GM12878 (cell line): ENCODE measurements at places on chromosomes 2 and 18.
A peak's percentile ranks its signal among the peaks of the same experiment; 100 is the strongest.

DNA sequence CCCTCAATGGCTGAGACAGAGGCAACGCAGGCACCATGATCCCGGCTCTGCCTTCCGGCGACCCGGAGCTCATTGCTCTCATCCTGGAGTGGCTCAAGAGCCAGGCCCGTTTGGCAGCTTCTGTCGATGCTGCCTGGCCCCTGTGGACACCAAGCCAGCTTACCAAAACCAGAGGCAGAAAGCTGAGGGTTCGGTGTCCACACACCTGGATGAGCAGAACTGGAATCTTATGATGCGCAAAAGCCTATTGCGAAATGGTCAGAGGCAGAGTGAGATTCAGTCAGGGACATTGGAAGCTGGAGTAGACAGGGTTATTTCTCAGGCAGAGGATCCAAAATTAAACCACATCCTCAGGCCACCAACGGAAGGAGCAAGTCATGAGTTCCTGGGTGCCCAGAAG, 34.9 kb upstream of the TGIF1 start:
- H3K36me3 ChIP-seq: no peaks in the 10 kb centered on the region
- H3K4me1 ChIP-seq: peaks cover 3% of the 10 kb centered on the region; the same call in 1 of the 2 replicates
- no peak for DNase-seq
- no peak overlapping the region for H3K4me3 ChIP-seq
- no peak overlapping the region for H3K27ac ChIP-seq

DNA sequence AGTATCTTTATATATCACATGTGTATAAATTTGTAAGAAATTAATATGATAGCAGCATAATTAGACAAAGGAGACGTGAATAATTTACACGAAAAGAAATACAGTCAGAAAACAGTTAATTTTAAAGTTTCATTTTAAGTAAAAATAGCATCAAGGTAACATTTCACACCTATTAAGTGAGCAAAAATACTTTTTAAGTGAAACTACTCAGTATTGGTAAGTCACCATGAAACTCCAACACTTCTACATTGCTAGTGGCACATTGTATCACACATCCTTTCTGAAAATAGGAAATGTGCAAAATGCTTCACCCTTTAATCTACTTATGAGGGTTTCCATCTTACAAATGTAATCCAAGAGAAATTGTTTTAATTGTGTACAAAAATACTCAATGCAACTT, 287.9 kb upstream of the EPAS1 start:
- peaks cover 7% of the 10 kb centered on the region; the same call in 1 of the 2 replicates for H3K36me3 ChIP-seq
- H3K4me3 ChIP-seq: no peak overlapping the region
- H3K27me3 ChIP-seq: no peaks in the 10 kb centered on the region

GRCh38 chr2:31148514-31148913, 10.3 kb upstream of the GALNT14 start:
- H3K4me3 ChIP-seq: no peak overlapping the region
- no peaks in the 10 kb centered on the region for H3K4me1 ChIP-seq
- no peak for DNase-seq
- H3K27me3 ChIP-seq: no peaks in the 10 kb centered on the region
- no peak overlapping the region for H3K27ac ChIP-seq

- H3K4me3 ChIP-seq: peak overlapping the region; percentile 93
- no peak for DNase-seq
- H3K4me1 ChIP-seq: peaks cover 7% of the 10 kb centered on the region
Measured at GRCh38 chr2:108449410-108450130, 564 bp downstream of the GCC2 start.

GRCh38 chr18:21897811-21898210, 157.2 kb downstream of the MIB1 start:
- no peaks in the 10 kb centered on the region; the same call in 1 of the 2 replicates for H3K27me3 ChIP-seq
- H3K4me3 ChIP-seq: no peak overlapping the region
- H3K4me1 ChIP-seq: no peaks in the 10 kb centered on the region
- DNase-seq: no peak
